ENCODE measurements at places on chromosomes 3 and 15. TPM values are rescaled to one million over a fixed set of nuclear protein-coding genes. Genes with fewer than 3 reads are reported as not detected.

DNA sequence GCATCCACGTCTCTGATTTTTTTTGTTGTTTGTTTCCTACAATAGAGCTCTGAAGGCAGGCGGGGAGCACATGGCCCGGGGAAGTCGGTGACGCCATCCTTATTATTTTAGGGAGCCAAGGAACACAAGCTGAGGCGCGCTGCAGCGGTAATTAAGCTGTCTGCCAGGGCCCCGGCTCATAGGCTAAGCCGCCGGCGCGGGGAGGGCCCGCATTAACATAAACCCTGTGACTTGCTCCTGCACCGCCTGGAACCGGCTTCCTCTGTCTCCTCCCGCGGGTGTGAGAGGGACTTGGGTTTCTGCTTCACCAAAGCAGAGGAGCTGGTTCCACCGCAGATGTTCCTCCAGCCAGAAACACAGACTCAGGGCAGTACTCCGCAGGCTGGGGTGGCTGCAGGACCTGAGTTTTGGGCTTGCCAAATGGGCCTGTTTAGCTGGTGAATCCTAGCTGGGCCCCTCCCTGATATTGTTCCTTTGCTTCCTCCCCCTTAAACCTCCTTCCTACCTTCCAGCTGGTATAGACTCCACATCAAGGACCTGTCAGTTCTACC lies 25.3 kb downstream of the ANP32A start:
- peaks cover 18% of the 10 kb centered on the region for H3K36me3 ChIP-seq
- peaks cover 88% of the 10 kb centered on the region for H3K4me1 ChIP-seq
- H3K27ac ChIP-seq, result peak overlapping the region; percentile 74

GRCh38 chr3:194852831-194853508 lies 167.3 kb downstream of the FAM43A start:
- H3K36me3 ChIP-seq, result no peaks in the 10 kb centered on the region
- DNase-seq, result no peak
- no peak overlapping the region for H3K27ac ChIP-seq
- H3K4me1 ChIP-seq, result peaks cover 3% of the 10 kb centered on the region

GRCh38 chr3:55607175-55607574 lies 120.1 kb upstream of the WNT5A start:
- H3K36me3 ChIP-seq, result no peaks in the 10 kb centered on the region
- no peak overlapping the region for H3K4me3 ChIP-seq
- H3K4me1 ChIP-seq, result no peaks in the 10 kb centered on the region
- no peak for DNase-seq

DNA sequence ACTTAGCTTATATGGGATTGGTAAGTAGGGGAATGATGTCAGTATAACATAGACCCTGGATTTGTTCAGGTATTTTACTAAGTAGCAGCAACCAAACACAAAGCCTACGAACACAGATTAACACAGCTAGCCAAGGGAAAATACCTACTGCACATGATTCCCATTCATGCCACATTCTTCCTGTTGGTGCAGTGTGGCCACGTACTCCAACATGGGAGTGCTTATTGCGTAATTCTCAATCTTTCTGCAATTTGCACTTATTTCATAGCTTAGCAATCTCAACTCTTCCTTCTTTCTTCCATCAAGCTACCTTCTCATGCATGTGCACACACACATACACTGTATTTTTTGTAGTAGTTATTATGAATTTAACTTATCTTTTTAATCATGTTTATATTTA lies 186.8 kb downstream of the IL5RA start:
- no peaks in the 10 kb centered on the region for H3K36me3 ChIP-seq
- DNase-seq, result no peak
- peaks cover 23% of the 10 kb centered on the region for H3K27me3 ChIP-seq
- no peak overlapping the region for H3K27ac ChIP-seq

GRCh38 chr3:187465503-187465902 lies 97.3 kb downstream of the RTP4 start:
- H3K4me1 ChIP-seq, result no peaks in the 10 kb centered on the region
- no peak overlapping the region for H3K4me3 ChIP-seq
- H3K36me3 ChIP-seq, result no peaks in the 10 kb centered on the region
- no peak overlapping the region for H3K27ac ChIP-seq
- no peak for DNase-seq
- H3K27me3 ChIP-seq, result peaks cover 51% of the 10 kb centered on the region

GRCh38 chr3:27723001-27723445 lies 900 bp upstream of the EOMES start:
- H3K36me3 ChIP-seq, result peaks cover 23% of the 10 kb centered on the region
- DNase-seq, result no peak
- peaks cover 49% of the 10 kb centered on the region for H3K4me1 ChIP-seq
- H3K4me3 ChIP-seq, result peak overlapping the region; percentile 100
- peak overlapping the region; percentile 86 for H3K27ac ChIP-seq

SLC12A1 gene
- total RNA-seq, result not detected

LRRC3B gene
- not detected for total RNA-seq

HDC gene
- total RNA-seq, result 93.2 TPM

VGLL3 gene
- total RNA-seq, result not detected
